ENCODE measurements at places on chromosomes 5 and 9.

GRCh38 chr9:137198902-137199283 is 1.6 kb downstream of the TPRN start:
- DNase-seq: no peak

- DNase-seq: no peak
Observed at GRCh38 chr5:76134646-76135045, 51.5 kb downstream of the SV2C start.

GRCh38 chr9:126692041-126692758 is 78.5 kb downstream of the LMX1B start:
- no peak for DNase-seq

GRCh38 chr5:71767661-71768060 is 48.6 kb downstream of the CARTPT start:
- DNase-seq: no peak

GRCh38 chr5:177498013-177498787 is 796 bp upstream of the PDLIM7 start:
- DNase-seq: no peak

GRCh38 chr5:448061-448765 is 5.2 kb downstream of the EXOC3 start:
- DNase-seq: no peak

- DNase-seq: no peak
Observed at GRCh38 chr5:75078027-75078426, 25.7 kb upstream of the GCNT4 start.

- DNase-seq: no peak
Observed at GRCh38 chr9:68932458-68932857, 81.5 kb downstream of the PRKACG start.

- no peak for DNase-seq
Observed at GRCh38 chr9:8362250-8362649, 562.7 kb upstream of the DMAC1 start.

DNA sequence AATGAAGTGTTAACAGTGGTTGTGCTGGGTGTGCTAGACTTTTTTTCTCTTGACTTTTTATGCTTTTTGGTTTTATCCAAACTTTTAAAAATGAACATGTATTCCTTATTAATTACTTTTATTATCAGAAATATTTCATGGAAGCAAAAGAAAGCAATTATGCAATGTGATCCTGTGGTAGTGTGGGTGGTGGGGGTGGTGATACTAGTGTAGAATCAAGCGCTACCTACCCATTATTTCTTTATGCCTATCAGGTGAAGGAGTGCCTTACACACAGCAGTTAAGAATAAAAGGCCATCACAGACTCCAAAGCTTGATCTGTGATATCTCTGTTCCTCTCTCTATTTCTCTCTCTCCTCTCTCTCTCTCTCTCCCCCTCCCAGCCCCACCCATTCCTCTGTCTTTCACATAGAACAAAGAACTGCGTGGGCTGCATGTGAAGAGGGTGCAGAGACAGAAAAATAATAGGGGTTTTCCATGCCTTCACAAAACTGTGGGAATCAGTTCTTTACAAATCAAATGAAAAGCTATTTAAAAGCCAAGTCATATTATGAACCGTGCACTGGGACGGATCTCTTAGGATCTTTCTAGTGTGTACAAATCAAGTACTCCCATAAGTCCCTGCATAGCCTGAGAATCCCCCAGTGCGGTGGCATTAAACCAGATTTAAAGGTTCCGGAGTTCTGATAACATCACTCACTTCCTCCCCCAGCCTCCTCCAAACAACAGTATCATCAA is 351.2 kb downstream of the RAB3C start:
- no peak for DNase-seq

GRCh38 chr9:87556821-87557220 is 59.2 kb downstream of the DAPK1 start:
- no peak for DNase-seq

GRCh38 chr9:122572456-122572855 is 10.7 kb downstream of the OR1L8 start:
- no peak for DNase-seq

- DNase-seq: no peak
Observed at GRCh38 chr5:158487664-158488063, 612.1 kb downstream of the EBF1 start.

GRCh38 chr5:106116682-106117081 is 1554.1 kb downstream of the EFNA5 start:
- DNase-seq: no peak

GRCh38 chr5:99072846-99073245 is 144.0 kb upstream of the CHD1 start:
- DNase-seq: no peak

DNA sequence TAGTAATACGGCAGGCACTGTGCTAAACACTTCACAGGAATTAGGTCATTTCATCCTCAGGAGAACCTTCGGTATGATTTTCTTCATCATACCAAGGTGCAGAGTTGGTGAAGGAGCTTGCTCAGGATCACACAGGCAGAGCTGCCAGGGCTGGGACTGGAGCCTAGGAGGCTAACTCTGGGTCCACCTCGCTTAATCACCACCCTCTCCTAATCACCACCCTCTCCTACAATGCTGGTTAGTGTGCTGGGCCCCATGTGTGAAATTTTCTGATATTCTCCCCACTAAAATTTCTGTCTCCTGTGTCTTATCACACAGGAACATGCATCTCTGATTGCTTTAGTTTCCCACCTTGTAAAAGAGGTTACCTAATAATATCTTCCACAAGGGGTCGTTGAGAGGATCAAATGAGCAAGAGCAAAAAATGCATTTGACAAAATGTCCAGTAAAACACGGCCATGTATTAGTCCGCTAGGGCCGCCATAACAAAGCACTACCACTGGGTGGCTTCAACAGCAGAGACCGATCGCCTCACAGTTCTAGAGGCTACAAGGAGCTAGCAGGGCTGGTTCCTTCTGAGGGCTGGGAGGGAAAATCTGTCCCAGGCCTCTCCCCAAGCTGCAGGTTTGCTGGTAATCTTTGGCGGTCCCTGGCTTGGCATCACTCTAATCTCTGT is 128.2 kb upstream of the NFIB start:
- no peak for DNase-seq

DNA sequence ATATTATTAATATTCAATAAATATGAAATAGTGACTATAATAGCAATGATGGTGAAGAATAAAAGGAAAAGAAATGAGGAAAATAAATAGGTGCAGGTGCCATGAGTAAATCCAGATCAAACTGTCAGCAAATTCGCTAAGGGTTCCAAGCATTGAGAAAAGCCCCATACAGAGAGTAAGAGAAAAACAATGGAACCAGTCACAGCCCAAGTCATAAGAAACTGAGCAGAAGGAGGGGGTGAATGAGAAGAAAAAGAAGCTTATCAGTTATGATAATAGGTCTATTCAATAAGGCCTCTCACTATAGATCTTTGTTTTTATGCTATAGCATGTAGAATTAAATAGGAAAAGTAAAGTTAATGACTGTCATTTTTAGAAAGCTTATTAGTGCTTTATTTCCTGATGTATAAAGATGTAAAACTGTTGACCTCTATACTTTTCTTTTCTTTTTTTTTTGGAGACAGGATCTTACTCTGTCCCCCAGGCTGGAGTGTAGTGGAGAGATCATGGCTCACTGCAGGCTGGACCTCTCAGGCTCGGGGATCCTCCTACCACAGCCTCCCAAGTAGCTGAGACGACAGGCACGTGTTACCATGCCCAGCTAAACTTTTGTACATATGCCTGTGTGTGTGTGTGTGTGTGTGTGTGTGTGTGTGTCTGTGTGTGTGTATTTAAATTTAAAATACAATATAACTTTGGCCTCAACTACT is 72.4 kb downstream of the FYB1 start:
- DNase-seq: no peak

DNA sequence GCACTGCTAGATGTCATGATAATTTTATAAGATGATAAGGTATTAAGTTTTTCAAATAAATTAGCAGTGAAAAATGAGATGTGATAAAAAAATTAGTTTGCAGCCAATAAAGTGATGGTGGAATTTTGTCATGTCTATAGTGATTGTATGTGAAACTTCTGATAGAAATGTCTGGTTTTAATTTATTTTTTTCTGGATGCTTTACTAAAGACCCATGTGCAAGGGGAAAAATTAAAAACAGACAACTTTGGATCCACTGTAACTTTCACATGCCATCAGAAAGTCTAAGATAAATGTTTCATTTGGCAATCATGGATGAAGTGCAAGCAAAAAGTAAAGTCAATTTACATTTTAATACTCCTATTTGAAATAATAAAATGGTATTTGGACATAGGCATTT is 4.4 kb upstream of the NDUFS4 start:
- DNase-seq: no peak

GRCh38 chr5:172707285-172708182 is 63.5 kb downstream of the DUSP1 start:
- peak; percentile 69 for DNase-seq

- DNase-seq: no peak
Observed at GRCh38 chr5:99460701-99461100, 531.9 kb upstream of the CHD1 start.

DNA sequence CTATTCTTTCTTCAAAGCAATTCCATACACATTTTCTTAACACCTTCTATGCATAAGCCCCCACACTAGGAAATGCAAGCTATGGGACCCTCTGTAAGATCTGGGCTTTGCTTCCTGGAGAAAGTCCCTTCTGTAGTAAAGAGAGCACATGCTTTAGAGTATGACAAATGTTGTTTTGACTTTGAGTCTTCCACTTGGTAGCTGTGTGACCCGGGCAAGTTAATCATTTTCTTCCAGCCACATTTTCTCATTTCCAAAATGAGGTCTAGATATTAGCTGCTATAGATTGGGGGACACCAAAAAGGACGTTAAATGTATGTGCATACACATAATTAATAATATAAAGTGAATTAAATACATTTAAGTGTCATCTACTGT is 334.0 kb downstream of the NFIB start:
- no peak for DNase-seq

GRCh38 chr9:93422977-93423616 is 28.4 kb upstream of the FAM120A start:
- DNase-seq: no peak

GRCh38 chr9:71895117-71895516 is 15.9 kb downstream of the ABHD17B start:
- DNase-seq: no peak

DNA sequence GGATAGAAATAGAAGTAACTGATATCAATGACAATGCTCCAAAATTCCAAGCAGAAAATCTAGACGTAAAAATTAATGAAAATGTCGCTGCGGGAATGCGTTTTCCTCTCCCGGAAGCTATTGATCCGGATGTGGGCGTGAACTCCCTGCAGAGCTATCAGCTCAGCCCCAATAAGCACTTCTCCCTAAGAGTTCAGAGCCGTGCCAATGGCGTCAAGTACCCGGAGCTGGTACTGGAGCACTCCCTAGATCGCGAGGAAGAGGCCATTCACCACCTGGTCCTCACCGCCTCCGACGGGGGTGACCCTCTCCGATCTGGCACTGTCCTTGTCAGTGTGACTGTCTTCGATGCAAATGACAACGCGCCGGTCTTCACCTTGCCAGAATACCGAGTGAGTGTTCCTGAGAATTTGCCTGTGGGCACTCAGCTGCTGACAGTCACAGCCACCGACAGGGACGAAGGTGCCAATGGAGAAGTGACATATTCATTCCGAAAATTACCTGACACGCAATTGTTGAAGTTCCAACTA is 818 bp downstream of the PCDHGA10 start:
- DNase-seq: no peak

Data from AG08396 (cell line).